Activated naive CD4-positive, alpha-beta T cell treated with Interleukin-2 at 50 U/mL for 16 hours (primary cell): ENCODE measurements at places on chromosomes 4 and X.

DNA sequence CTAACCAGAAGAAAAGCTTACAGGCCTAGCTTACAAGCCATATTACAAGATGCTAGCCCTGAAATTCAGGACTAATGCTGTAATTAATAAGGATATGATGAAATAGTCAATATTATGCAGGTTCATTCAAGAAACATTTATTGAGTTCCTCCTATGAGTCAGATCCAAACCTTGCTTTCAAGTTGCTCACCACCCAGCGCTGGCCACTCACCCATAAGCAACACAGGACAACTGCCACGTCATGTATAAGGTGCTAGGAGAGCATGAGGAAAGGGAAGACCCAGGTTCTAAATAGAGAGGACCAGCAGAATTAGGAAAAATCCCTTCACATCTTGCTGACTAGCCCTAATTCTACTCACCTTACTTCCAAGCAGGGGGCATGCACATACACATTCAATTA lies 23.3 kb downstream of the MAML3 start:
- DNase-seq: no peak

DNA sequence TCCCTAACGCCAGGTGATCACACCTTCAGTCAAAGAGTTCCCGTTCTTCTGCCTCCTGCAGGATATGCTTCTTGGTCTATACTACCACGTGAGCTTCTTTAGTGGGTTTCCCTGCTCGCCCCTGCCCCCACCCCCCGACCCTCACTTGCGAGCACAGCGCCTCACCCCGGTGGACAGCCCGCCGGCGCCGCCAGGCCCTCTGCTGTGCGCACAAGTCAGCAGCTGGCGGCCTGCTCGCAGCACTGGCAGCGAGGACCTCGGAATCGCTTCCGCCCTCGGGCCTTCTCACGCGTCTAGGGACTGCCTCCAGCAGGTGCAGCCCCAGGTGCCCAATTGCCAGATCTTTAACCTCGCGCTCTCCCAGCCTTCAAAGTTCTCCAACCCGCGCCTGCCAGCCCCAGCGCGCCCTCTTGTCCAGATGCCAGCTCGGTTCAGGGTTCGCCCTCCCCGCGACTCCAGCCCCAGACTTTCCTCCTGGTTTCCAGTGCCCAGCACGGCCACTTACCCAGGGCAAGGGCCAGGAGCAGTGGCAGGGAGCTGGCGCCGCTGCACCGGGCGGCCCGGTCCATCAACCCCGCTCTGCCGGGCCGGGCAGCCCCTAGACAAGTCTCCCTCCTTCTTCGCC lies 454 bp downstream of the BTC start:
- DNase-seq: no peak

DNA sequence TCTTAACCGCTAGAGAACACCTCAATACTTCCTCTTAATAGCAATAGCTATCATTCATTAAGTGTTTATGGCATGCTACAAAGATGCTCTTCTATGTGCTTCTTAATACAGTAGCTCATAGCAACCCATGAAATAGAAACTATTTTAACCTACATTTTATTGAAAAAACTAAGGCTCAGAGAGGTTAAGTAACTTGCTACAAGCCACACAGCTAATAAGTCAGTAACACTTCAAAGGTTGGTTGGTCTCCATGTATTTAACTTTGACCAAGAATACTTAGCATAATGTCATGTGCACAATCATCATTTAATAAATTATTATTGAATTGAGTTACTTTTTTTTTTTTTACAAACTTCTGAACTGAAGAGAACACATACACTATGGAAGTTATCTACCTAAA lies 36.1 kb downstream of the IL13RA1 start:
- no peak for DNase-seq

- no peak for DNase-seq
Measured at GRCh38 chr4:60389633-60390032, 810.5 kb upstream of the ADGRL3 start.

DNA sequence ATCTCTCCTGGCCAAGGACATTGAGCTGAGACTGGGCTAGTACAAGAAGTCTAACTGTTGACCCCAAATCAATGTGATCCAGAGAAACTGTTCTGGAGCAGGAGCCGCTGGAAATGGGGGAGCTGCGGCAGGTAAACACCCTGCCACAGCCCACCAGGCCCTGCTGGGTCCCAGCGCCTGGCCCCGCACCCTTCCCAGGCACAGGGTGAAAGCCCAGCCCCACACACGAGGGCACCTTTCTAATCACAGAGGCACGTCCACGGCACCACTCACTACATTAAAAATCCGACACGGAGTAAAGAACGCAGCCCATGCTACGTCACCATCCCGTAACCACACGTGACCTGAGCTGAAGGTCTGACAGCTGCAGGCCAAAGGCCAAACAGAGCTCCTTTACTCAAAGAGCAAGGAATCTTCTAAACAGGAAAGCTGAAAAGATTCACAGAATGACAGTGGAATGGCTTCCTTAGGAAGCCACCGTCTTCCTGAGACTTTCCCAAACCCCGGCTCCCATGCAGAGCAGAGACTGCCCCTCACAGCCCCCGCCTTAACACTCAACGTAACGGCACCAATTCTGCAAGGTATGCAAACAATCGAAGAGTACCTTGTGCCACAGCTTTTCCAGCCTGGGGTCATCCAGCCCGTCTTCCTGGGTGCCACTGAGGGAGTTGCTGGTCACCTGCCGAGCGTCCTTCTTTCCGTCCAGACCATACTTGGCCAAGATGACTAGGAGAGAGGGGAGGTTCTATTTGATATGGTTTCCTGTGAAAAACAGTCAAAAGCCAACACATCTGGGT lies 12.6 kb downstream of the LRPAP1 start:
- DNase-seq: no peak

DNA sequence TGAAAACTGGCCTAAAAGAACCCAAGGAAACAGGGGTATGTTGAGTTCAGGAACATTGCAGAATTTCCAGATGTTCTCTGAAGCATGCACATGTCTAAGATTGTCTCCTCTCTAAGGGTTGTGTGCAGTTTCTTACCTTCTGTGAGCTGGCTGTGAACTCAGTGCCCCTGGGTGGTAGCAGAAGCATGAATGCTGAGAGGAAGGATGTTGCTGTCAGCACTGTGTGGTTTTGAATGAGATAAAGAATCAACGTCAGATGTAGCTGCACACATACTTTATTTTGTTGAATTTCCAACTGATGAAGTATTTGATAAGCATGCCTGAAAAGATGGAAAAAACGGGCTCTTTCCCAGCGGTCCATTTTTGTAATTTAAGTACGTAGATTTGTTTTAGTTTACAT lies 23.8 kb upstream of the CD38 start:
- peak; percentile 40 for DNase-seq
